GM18507 (cell line): ENCODE measurements at places on chromosomes 12 and 14.
A peak's percentile ranks its signal among the peaks of the same experiment; 100 is the strongest.

DNA sequence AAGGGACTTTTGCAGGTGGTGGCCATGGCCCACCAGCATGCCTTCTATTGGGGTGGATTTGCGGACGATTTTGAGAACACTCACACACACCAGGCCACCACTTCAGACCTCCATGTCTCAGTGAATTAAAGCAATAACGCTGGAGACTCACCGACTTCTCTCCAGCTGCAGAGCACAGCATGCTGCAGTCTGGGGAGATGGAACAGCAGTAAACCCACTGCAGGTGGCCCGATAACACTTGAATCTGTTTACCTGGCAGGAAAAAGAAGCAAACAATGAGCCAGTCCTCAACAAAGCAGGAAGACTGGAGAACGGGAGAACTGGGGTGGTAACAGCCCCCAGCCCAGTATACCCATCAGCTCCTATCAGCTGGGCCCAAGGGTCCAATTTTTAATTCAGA, 21.6 kb downstream of the RFC5 start:
- no peak for DNase-seq

GRCh38 chr14:75614179-75614578, 35.8 kb downstream of the FLVCR2 start:
- no peak for DNase-seq

GRCh38 chr14:29444805-29445204, 482.8 kb downstream of the PRKD1 start:
- DNase-seq: no peak

- peak; percentile 22 for DNase-seq
Measured at GRCh38 chr14:76955575-76956315, 72.8 kb downstream of the IRF2BPL start.

DNA sequence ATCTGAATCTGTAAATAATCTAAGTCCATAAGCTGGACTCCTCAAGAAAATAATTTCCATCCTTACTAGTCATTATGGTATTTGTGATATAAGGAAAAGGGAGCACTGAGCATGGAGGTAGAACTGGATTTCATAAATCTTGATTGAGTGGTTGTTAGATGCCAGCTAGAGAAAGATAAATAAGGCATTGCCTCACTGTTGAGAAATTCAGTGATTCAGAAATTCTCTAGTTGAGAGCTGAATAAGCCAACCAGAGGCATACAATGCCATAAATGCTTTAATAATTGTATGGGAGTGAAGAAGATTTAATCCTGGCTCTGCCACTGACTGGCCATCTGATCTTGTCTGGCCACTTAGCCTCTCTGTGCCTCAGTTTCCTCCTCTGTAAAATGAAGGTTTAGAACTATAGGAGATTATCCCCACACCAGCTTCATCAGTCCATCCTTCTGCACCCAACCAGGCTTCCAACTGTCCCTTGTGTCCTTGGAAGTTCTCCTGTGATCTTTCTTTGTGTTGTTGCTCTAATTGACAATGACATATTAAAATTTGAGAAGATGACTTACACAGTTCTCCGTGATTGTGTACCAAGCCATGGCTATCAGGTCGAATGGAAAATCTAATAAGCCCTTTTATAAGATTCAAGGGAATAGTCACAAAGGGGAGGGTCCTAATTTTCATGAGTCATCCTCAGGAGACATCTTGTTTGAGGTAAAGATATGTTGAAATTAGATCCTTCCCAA, 394.3 kb downstream of the EGLN3 start:
- no peak for DNase-seq

- DNase-seq: no peak
Measured at GRCh38 chr12:87280356-87280755, 748.8 kb downstream of the C12orf50 start.

- no peak for DNase-seq
Measured at GRCh38 chr12:7835766-7836165, 36.9 kb downstream of the SLC2A14 start.

GRCh38 chr14:57930241-57930975, 64.5 kb upstream of the SLC35F4 start:
- no peak for DNase-seq

GRCh38 chr12:69511016-69511415, 40.8 kb downstream of the FRS2 start:
- DNase-seq: no peak
